Inflammatory macrophage treated with lipopolysaccharide for 4 hours (primary cell): ENCODE measurements at places on chromosomes 7 and 10.

DNA sequence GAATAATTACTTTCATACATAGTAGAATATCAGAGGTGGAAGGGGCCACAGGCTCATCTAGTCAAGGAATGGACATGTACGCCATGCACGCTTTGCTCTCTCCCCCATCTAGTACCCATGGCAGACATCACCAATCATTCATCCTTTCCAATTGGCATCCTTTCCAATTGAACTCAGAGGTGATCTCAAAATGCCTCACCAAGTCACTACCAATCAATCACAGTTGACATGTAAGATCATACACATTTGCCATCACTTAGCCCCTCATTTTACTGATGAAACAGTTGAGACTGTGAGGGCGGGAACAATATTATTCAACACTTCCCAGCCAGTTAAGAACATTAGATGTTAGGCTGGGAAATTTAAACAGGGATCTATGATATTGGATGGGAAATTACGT is 308.4 kb downstream of the FGFR2 start:
- DNase-seq = no peak

- DNase-seq = peak; percentile 60
These were observed 25.7 kb downstream of the C10orf71 start for GRCh38 chr10:49324711-49325110.

GRCh38 chr7:11776039-11776438 is 56.0 kb downstream of the THSD7A start:
- no peak for DNase-seq

DNA sequence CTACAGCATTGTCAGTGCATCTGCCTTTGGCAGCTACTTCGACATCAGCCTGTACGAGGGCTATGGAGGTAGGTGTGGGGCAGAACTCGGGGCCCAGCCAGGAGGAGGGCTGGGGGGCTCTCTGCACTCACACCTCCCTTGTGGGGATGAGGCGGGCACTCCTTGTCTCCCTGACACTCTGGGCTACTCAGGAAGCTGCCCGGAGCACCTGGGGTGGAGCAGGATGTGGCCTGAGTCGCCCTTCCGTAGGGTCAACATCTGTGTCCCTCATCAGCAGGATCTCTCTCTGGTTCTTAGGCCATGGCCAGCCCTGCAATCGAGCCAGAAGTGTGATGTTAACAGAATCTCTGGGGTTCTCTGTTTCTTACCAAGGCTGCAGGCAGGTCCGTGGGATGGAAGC is 40.2 kb downstream of the C10orf105 start:
- DNase-seq = no peak

GRCh38 chr7:14303536-14303935 is 314.1 kb upstream of the ETV1 start:
- DNase-seq = no peak

- DNase-seq = no peak
These were observed 8.4 kb upstream of the PANK1 start for GRCh38 chr10:89653410-89653869.

DNA sequence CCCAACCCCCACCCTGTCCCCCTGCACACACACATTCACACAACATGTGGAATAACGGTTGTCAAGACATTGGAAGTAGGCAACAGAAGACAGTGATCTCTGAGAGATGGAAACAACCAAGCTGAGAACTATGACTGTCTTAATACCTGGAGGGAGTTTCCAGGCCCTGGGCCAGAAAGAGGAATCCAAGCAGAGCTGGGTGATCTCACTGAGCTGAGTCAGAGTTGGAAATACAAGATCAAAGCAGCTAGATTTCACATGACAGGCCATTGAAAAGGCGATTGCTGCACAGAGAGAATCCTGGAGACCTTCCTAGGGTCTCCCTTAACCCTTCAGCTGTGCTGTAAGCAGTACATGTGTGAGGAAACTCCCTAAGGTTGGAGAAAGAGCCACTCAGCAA is 165.8 kb upstream of the PRSS1 start:
- DNase-seq = peak; percentile 92

DNA sequence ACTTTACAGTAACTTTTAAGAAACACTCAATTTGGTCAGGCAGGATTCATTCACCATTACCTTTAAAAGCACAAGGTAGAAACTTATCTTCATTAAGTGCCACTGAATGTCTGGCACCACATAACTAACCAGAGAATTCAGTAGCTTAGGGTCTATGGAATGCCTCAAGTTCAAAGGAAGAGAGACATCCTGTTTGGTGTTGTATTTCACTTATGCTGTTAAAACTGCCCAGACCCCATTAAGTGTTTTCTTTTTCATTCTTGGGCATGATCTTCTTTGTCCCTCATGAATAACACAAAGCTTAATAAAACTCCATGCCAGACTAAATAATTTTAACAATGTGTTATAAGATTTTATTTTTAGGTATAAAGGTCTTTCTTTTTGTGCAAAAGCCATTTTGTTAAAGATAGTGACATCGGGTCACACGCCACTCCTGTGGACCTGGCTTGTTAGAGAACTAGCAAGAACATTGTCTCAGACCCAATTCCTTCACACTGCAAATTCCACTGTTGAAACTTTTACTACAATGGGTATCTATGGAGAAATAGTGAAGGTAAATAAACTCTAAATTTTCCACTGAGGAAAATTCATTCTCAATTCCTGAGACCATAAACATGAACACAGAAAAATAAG is 221.0 kb downstream of the TWIST1 start:
- DNase-seq = no peak

DNA sequence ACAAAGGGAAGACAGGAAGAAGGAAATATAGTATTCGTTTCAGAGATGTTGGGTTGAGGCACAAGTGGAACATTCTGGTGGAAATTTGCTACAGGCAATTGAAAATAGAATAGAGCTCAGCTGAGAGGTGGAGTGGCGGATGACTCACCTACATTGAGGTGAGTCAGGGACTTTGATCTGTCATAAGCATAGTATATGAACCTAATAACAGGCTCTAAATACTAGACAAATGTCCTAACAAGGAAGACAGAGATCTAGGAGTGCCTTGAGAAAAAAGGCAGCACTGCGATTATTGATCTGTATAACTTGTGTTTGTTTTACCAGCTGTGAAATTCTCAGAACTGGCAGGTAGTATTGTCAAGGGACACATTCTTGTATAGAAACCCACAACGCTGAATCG is 907 bp upstream of the IFRD1 start:
- DNase-seq = no peak

GRCh38 chr7:22660293-22660692 is 66.7 kb upstream of the IL6 start:
- no peak for DNase-seq

DNA sequence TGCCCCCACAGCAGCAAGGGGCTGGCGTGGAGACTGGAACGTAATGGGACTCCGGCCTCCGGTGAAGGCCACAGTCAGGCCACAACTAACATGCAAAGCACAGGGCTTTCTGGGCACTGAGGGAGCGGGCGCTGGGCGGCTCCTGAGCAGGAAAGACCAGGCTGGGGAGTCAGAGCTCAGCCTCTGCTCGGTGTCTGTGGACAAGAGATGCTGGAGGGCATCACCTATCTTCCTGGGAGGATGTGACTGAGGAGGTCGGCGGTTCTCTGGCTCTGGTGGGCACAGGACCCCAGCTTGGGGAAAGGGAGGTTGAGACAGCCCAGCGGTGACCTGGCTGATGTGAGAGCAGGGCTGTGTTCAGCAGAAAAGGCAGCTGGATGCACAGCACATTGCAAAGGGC is 11.7 kb downstream of the CNPY1 start:
- no peak for DNase-seq

DNA sequence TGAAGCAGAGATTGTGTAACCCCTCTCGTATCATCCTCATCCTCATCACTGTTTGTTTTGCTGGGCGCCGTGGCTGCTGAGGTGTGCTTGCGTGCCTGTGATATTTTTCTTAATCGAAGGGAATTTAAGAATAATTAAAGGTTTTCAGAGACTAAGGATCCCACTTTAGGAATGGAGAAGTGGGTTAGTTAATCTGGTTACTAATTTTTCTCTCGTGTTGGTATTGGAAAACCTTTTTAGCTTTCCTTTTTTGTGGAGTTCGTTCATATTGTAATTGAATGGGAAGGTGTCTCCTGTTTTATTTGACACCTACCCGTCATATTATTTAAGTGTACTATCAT is 1.3 kb downstream of the UBN2 start:
- no peak for DNase-seq

- no peak for DNase-seq
These were observed 186.8 kb downstream of the CTTNBP2 start for GRCh38 chr7:117686311-117686935.

- DNase-seq = no peak
These were observed 25.1 kb upstream of the LAMB1 start for GRCh38 chr7:108028111-108028510.

DNA sequence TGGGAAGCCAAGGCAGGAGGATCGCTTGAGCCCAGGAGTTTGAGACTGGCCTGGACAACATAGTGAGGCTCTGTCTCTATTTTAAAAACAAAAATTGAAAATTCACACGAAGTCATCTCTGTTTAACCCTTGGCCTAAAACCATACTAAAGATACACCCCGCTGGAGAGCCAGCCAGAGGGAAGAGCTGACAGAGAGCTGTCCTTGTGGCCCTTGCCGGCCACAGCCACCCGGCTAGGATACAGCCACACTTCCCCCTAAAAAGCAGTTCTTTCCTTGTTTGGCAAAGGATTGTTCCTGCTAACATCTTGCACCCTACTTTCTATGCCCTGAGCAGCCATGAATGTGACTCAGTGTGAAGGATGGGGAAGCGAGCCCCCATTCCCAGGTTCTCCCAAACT is 49.6 kb downstream of the SH3PXD2A start:
- DNase-seq = no peak

GRCh38 chr7:141079219-141079618 is 5.4 kb downstream of the TMEM178B start:
- no peak for DNase-seq

DNA sequence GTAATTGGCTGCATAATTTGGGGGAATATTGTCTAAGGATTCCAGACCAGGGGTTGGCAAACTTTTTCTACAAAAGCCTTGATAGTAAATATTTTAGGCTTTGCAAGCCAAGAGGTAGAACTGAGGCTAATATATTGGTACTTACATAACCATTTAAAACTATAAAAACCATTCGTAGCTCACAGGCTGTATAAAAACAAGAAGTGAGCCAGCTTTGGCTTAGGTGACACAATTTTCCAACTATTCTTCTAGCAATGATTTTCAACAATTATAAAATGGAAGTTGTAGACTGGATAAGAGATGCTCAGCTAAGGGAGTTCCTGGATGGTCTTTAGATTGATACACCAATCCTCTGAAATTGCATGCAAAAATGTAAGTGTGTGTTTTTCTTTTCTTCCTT is 1.4 kb downstream of the GPR141 start:
- DNase-seq = peak; percentile 40

DNA sequence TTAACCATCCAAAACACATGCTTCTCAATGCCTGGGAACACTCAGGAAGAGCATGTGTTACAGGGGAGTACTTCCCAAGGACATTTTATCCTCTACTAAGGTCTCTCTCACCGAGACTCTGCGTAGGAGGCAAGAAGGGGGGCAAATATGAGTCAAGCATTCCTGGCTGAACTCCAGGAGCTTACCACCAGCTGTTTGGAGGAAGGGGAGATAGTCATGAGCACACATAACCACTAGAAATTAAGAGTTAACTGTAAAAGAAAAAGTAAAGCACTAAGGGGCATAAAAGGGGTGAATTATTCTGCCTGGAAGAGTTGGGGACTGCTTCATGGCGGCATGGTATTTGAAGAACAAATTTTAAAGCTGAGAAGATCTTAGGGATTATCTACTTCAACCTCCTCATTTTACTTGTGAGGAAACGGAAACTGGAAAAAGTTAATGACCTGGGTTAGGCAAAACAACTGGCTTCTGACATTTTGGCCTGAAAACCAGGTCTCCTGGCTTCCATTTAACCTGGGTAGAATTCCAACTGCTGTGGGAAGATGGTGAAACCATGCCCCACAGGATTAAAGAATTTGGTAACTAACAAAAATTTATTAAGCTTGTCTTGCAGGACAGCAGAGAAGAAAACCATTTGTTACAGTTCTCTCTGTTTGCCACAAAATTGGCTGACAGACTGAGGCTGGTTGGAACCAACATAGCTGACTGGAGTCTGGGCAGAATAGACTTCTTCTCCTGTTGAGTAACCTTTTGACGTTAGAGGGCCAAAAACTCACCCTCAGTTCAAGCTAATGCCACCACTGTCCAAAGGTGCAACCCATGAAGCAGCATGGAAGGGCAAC is 85.5 kb downstream of the SLC25A13 start:
- DNase-seq = no peak

- DNase-seq = peak; percentile 6
These were observed 31.8 kb downstream of the KLRG2 start for GRCh38 chr7:139451638-139452037.

- DNase-seq = peak; percentile 94
These were observed 614 bp upstream of the IFIT2 start for GRCh38 chr10:89301232-89301631.

DNA sequence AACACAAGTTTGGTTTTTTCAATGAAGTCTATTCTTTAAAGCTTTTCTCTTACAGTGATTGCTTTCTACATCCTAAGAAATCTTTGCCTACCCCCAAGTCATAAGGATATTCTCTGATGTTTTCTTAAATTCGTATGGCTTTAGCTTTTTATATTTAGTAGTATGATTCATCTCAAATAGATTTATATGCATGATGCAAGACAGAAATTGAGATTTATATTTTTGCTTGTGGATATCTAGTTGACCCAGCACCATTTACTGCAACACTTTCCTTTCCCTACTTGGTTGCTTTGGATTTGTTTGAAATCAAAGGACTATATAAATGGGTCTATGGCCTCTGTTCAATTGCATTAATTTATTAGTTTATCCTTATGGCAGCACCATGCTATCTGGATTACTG is 113.9 kb downstream of the ZNF438 start:
- no peak for DNase-seq

DNA sequence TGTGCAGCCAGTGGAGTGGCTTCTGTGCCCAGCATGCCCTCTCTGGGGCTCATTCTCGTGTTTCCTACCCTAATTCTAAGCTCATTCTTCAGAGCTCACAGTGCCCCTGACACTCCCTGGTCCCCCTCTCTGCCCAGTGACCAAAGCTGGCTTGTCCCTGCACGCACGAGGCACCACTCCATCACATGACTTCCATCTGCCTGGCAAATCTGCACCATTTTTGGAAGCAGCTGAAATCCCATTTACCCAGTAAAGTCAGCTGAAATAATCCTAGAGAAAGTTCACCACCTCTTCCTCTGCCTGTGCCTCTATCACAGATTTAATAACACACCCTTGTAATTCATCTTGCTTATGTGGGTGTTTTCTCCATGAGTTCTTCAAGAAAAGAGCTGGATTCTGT is 616.9 kb downstream of the PTPRN2 start:
- no peak for DNase-seq

GRCh38 chr10:77197544-77197943 is 440.1 kb downstream of the KCNMA1 start:
- no peak for DNase-seq

GRCh38 chr10:132914732-132915131 is 27.6 kb downstream of the CFAP46 start:
- no peak for DNase-seq

- no peak for DNase-seq
These were observed 478.0 kb downstream of the KCNMA1 start for GRCh38 chr10:77159538-77160110.
